C1 segment of cervical spinal cord (tissue), 14 donors: ENCODE measurements at places on chromosomes 2 and 18.

- DNase-seq, result no peak
These were observed 1.4 kb upstream of the RAB3GAP1 start for GRCh38 chr2:135050684-135051083.

DNA sequence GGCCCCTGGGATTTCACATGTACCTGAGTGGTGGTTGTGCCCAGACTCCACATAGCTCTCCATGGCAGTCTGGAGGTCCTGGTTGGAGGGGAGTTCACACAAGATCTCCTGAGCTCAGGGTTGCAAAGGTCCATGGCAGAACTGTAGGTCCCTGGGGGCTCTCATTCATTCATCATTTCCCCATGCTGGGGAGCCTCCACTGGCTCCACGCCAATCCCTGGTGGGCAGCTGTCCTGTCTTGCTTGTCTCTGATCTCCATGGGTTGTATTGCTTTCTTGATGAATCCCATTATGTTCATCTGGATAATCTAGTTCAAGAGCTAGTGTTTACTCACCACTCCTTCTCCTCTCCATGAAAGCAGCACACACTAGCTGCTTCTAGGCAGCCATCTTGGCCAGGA, 42.4 kb downstream of the ZSWIM2 start:
- DNase-seq, result no peak

- peak; percentile 15 for DNase-seq
These were observed at the start of gene GALNT14 for GRCh38 chr2:31138037-31138962. TSS of gene GALNT14 (minus strand) at chr2:31138440. CDS start at chr2:31138086, 354 bp downstream.

DNA sequence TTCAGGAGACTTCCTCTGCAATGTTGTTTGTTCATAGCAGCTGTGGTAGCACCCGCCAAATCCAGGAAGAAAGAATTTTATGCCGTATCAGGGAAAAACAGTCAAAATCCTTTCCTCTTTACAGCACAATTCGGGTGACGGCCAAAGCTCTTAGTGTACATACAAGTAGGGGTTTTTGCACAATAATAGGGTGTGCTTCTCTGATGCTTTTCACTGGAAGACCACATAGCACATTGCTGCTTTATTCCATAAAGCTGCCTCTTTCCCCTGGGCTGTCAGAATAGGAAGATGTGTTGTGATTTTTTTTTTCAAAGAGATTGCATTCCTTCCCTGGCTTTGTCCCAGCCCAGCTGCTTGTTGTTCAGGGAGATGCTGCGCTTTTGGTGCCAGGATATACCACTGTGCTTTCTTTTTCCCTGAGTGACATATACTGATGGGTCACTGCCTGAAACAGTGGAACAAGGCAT, 27.2 kb upstream of the LANCL1 start:
- peak; percentile 69 for DNase-seq

DNA sequence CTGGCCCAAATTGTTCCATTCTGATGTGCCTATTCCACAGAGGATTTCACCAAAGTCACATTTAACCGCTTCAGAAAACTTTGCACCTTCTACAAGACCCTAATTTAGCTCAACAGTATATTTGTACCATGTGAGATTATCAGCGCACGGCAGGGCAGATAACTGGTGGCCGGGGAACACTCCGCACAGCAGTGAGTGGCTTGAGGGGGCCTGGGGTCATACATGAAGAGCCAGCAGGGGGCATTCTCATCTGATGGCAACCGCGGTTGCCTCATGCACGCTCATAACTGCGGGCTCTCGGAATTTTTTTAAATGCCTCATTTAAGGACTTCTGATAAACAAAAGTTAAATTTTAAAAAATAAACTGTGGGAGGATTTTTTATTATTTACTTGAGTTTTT, 84.1 kb downstream of the BIN1 start:
- no peak for DNase-seq

- DNase-seq, result no peak
These were observed 151.5 kb upstream of the DNMT3A start for GRCh38 chr2:25493207-25493606.

DNA sequence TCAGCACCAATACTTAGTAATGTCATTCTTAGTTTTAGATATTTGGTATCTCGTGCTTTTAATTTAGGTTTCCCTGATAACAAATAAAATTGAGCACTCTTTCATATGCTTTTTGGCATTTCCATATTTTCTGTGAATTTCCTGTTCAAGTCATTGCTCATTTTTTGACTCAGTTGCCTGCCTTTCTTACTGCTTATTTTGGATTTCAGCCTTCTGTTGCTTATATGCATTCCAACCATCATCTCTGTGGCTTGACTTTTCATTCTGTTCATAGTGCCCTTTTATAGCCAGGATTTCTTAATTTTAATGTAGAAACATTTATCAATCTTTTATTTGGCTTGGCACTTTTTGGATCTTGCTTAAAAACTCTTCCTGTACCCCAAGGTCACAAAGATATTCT, 14.5 kb upstream of the KIF3C start:
- no peak for DNase-seq

GRCh38 chr2:117855886-117856285, 41.4 kb downstream of the DDX18 start:
- DNase-seq, result no peak

DNA sequence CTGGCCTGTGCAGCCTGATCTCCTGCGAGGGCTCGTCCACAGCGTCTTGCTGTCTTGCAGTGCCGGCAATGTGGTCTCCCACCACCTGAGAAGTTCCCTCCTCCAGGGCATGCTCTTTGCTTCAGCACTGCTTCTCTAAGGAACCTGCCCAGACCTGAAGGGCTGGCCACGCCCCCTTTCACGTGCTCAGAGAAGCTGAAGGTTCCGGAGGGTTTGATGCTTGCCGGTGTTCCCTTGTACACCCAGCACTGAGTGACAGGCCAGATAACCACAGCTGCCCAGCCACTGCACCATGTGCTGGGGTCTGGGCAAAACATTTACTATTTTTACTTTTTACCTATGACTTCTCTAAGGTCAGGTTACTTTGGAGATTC, 1.7 kb upstream of the POLR2D start:
- DNase-seq, result no peak

- DNase-seq, result peak; percentile 70
These were observed 14.8 kb downstream of the WDFY1 start for GRCh38 chr2:223930103-223930976.

GRCh38 chr2:62717503-62718081, 12.1 kb downstream of the EHBP1 start:
- DNase-seq, result no peak

GRCh38 chr2:232698556-232699091, 1.5 kb downstream of the GIGYF2 start:
- DNase-seq, result no peak

- DNase-seq, result no peak
These were observed 10.3 kb downstream of the SULT1C4 start for GRCh38 chr2:108388045-108388444.

DNA sequence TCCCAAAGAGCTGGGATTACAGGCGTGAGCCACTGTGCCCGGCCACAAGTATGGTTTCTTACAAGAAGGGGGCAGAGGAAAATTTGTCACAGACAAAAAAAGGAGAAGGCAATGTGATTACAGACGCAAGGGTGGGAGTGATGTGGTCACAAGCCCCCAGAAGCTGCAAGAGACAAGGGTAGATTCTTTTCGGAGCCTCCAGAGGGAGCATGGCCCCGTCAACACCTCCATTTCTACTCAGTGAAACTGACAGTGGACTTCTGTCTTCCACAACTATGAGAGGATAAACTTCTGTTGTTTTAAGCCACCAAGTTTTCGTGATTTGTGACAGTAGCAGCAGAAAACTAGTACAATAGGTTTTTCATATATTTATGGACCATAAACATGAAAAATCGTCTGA, 2.1 kb upstream of the TCF7L1 start:
- DNase-seq, result no peak

DNA sequence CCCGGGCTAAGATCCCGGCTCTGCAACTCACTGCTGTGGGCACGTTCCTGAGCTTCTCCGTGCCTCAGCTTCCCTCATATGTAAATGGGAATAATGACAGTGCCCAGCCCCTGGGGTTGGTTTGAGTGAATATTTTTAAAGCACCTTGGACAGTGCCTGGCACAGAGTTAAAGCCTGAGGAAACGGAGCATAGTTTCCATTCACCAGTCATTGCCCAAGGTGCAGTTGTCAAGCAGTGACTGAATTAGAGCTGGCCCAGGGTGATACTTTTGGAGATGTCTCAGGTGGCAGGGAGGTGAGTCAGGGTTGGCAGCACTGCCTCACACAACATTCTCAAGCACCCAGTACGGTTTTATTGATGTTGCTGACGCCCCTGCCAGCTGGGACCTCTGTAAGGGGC, 12.2 kb downstream of the TMEM177 start:
- DNase-seq, result no peak

DNA sequence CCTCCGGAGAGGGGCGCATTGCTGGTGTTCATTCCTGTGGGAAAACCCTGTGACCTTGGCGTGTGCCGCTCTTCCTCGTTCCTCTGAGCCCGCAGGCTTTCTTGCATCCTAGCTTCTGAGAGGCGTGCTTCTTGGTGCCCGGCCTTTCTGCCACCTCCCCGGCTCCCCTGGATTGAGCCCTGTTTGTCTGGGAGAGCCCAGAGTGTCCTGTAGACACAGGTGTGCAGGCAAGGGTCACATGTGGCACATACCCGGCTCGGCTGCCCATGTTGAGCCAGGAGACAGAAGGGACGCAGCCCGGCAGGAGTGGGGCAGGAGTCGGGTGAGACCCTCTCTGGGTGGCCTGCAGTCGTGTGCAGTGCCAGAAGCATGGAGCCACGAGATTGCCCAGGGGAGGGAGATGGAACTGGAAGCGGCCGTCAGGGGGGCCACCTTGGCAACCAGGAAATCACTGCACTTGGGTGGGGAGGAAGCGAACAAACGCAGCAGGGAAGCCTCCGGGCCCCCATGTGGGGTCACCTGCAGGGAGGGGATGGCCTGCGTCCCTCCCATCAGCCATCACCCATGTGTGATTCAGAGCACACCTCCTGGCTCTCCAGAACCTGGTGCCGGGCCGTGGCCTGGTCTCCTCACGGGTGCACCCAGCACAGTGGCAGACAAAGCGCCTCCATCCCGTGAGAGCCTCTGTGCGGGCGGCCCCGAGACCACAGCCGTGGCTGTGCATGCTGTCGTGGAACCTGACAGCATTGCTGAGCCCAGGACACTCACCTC, 92.9 kb downstream of the SH3BP4 start:
- no peak for DNase-seq

DNA sequence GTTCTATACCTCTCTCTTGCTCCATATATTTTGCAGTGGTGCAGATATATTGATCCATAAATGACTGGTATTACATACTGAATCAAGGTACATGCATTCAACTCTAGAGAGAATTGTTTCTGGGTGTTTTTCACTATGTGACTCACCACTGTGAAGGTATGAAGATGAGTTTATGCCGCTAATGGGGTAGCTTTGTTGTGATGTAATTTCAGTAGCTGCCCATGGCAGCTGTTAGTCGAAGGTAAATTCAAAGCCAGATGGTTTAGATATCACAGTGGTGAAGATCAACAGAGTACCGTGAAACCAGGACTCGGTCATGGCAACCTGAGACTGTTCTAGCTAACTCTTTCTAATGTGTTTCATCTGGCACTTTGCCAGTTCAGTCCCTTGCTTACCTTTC, 50.4 kb downstream of the PKP4 start:
- no peak for DNase-seq

GRCh38 chr2:43841949-43842865, 3.4 kb downstream of the ABCG8 start:
- no peak for DNase-seq

DNA sequence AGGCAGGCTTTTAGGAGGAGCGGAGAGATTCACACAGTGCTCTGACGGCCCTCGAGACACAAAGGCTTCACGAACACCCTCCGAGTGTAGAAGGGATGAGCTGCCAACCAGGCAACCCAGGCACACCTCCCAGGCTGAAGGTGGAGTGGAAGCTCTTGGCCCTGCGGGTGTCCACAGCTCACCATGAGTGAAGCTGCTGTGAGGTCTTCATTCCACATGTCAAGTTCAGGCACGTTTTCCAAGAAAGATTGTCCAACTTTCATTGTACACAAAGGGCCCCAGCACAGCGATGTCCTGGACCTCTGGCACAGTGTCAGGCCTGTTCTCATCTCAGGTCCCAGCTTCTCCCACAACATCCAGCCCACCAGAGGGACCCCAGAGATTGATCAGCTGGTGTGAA, 13.4 kb downstream of the PARD6G start:
- DNase-seq, result no peak

- no peak for DNase-seq
These were observed 21.5 kb downstream of the RND3 start for GRCh38 chr2:150465703-150466569.

DNA sequence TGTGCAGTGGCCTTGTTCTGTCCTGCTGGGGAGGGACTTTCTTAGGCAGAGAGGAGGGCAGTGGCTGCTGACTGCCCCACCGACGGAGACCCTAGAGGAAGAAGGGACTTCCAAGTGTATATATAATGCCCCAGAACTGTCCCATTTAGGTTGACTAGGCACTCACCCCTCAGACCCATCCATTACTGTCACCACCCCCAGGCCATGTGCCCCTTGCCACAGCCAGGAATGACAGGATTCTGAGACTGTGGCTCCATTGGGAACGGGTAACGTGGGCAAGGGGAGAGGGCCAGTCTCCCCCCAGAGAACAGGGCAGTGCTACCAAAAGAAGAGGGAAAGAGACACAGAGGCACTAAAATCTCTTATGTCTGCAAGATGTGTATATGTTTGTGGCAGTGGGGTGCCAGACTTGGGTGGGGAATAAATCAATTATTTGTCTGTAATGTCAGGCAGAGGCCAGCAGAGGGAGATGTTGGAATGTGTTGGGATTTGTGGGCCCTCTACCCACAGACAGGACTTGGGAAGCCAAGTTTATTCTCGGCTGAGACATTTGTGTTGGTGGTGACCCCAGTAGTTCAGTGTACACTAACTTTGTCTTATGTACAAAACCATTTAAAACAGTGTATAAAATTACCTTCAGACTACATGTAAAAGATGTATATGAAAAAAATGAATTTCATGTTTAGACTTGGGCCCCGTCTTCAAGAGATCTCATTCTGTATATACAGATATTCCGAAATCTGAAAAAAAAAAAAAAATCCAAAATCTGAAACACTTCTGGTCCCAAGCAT, 24.0 kb upstream of the TMEM37 start:
- no peak for DNase-seq

- DNase-seq, result no peak
These were observed 724.7 kb downstream of the METTL4 start for GRCh38 chr18:1846640-1847039.

- no peak for DNase-seq
These were observed 621 bp upstream of the KCNS3 start for GRCh38 chr2:17877811-17878280.

DNA sequence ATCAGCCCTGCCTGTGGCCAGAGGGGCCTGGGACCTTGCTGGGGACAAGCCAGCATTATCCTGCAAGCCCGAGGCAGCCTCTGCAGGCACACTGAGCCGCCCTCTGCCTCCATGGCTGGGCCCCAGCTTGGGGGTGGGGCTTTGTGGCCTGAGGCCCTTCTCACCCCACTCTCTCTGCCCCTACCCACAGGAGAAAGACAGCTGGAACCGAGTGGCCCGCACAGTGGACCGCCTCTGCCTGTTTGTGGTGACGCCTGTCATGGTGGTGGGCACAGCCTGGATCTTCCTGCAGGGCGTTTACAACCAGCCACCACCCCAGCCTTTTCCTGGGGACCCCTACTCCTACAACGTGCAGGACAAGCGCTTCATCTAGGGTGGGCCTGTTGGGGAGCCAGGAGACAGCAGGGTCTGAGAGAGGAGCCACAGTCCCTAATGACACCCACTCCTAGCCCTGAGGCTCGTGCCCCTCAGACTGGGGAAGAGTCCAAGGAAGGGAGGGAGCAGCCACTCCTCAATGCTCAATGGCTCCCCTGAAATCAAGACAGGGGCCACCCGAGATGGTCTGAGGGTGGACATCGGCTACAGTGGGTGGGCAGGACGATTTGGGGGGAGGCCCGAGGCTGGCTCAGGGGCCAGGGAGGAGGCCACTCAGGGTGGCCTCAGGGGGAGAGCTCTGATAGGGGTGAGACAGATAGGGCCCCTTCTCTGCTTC, 4.4 kb upstream of the CHRNG start:
- DNase-seq, result no peak
